ENCODE measurements at places on chromosomes 3 and 15.

- DNase-seq: peak; percentile 61
Measured at GRCh38 chr3:62318752-62319569, 54.4 kb downstream of the FEZF2 start.

DNA sequence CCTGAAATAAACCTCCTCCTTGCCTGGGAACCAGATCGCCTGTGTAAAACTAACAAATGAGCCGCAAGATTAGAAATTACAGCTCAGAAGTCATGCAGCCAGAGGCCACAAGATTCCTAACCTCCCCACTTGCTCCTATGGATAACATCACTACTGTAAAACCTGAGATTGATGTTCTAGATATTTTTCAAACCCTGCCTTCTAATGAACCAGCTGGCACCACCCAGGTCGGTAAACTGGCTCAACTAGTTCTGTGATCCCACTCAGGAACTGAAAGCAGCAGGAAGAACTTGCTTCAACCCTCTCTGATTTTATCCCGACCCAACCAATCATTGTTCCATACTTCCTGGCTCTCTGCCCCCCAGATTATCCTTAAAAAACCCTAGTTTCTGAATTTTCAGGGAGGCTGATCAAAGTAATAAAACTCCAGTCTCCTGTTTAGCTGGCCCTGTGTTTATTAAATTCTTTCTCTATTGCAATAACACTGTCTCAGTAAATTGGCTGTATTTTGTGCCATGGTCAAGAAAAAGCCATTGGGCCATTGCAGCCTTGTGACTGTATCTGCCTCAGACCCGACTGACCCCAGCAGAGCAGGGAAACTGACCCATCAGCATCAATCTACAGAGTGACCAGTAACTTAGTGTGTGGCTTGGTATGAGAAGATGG, 98.9 kb downstream of the RPLP1 start:
- no peak for DNase-seq

DNA sequence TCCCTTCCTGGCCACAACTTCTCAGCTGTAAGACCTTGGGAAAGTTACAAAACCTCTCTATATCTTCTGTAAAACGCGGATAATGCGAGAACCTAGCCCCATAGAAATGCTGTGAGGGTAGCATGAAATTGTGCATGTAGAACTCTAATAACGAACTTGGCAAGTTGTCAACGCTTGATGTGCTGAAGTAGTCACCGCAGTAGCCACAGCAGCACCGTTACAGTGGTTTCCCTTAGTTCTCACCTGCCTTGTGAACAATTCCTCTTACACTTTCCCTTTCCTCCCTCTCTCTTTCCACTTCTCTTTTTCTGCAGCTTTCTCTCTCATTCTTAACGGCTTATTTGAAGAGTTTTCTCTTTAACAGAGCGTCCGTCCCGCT, 447 bp upstream of the SHQ1 start:
- no peak for DNase-seq

- no peak for DNase-seq
Measured at GRCh38 chr3:11661827-11662226, 18.1 kb upstream of the VGLL4 start.

GRCh38 chr3:114496874-114497273, 203.0 kb downstream of the TIGIT start:
- no peak for DNase-seq

GRCh38 chr15:76678766-76679165, 226.4 kb downstream of the SCAPER start:
- DNase-seq: no peak

- DNase-seq: no peak
Measured at GRCh38 chr3:152321955-152322377, 53.2 kb downstream of the MBNL1 start.

DNA sequence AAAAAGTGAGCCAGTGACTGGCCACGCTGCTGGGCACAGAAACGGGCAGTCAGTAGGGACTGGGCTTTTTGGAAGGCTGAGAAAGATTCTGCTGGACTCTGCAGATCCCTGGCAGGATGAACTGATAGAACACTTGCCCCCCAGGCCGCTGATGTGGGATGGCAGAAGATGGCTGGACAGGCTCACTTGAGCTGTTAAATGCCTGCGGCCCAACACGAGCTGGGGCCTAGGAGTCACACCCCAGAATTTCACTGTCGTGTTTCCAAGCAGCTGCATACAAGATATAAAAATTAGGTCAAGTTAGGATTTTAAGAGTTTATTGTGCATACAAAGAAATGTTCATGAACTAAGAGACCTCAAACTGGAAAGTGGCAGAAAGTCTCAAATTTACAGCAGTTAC, 26.9 kb downstream of the GLDN start:
- no peak for DNase-seq

GRCh38 chr3:197501879-197502620, 53.7 kb downstream of the BDH1 start:
- DNase-seq: no peak

DNA sequence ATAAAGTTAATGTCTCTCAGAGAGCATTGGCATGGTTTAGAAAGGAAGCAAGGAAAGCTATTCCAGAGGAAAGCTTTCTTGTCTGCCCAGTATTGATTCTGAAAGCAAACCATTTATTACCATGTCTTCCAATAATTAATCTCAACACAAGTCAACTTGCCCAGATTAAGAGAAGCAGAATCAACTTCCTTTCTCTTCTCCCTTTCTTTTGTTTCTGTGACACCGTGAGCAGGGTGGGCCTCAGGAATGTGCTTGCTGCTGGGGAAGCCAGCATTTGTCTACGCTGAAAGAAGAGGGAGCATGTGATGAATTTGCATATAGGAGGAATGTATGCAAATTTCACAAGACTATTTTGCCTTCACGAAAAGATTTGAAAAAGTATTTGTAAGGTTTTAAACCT, 368.6 kb upstream of the ROPN1 start:
- no peak for DNase-seq

GRCh38 chr3:49263159-49263889, 13.7 kb downstream of the C3orf62 start:
- no peak for DNase-seq

DNA sequence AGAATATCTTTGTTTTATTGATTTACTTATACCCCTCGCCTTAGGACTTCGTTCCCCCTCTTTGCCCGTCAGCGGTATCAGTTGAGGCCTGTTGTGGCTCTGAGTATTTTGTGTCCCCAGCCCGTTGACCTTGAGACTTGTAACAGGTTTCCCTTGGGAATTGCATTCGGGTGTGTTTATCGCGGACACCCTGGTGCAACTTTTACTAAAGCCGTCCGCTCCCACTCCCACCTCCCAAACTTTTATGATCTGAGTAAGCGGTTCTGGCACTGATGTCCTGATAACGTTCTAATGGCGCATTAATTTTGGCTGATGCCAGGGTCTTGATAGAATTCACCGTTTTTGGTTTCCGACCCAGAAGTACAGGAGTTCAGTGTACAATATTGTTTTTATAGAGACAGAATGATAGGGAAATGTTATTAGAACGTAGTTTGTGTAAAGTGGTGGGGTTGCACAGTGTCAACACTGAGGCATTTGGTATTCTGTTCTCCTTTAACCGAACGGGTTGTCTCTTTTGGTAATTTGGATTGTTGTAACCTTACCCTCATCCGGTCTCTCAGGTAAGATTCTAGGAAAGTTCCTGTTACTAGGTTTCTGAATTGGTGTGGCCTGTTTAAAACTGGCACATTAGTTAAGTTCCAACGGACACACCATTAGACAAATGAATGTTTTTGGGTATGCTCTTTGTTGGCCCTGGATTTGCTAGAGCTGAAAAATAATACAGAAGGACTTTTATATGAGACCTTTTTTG, 47.8 kb downstream of the OIP5 start:
- DNase-seq: no peak

DNA sequence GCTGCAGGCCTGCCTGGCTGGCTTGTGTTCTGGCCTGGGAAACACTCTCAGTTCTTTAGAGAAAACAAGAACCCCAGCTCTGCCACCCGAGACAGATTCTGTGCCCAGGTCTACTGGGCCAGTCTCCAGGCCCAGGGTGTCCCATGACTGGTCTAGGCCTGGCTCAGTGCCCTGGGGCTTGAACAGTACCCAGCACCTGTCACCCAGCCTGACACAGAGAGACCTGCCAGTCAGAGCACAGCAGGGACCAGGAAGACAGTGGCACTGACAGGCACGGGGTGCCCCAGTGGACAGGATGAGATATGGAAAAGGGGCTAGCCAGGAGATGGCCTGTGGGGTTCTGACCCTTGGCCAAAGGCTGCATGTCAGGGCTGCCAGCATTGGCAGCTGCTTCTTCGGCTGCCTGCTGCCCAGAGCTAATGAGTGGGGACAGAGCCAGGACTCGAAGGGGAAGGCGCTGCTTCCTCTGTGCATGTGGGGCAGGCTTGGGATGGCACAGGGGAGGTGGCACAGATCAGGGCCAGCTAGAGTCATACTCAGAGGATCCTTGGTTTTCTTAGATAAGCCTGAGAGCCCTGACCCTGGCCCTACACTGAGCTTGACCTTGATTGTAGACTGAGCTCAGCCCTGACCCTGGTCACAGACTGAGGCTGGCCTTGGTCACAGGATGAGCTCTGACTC, 15.1 kb downstream of the CCDC33 start:
- DNase-seq: no peak

- no peak for DNase-seq
Measured at GRCh38 chr15:85609492-85609891, 185.2 kb downstream of the KLHL25 start.

DNA sequence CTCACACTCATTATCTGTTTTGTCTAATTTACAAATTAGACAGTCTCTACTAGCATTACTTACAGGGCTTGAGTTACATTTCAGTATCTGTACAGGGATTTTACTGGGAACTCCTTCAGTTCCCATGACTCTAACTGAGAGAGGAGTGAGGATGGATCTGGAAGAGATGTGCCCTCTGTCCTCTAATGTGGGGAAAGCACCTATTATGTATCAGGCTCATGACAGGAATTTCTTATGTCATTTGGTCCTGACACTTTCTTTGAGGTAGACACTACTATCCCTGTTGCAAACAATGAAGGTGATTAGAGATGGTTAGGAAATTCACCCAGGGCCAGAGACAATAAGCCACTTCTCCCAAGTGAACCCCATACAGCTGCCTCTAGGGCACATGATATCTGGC, 10.9 kb upstream of the NCKIPSD start:
- DNase-seq: no peak

- DNase-seq: no peak
Measured at GRCh38 chr3:105827959-105828358, 40.9 kb downstream of the CBLB start.

GRCh38 chr3:99938270-99938911, 120.7 kb downstream of the CMSS1 start:
- DNase-seq: no peak

- no peak for DNase-seq
Measured at GRCh38 chr3:13022348-13023234, 50.6 kb downstream of the IQSEC1 start.

DNA sequence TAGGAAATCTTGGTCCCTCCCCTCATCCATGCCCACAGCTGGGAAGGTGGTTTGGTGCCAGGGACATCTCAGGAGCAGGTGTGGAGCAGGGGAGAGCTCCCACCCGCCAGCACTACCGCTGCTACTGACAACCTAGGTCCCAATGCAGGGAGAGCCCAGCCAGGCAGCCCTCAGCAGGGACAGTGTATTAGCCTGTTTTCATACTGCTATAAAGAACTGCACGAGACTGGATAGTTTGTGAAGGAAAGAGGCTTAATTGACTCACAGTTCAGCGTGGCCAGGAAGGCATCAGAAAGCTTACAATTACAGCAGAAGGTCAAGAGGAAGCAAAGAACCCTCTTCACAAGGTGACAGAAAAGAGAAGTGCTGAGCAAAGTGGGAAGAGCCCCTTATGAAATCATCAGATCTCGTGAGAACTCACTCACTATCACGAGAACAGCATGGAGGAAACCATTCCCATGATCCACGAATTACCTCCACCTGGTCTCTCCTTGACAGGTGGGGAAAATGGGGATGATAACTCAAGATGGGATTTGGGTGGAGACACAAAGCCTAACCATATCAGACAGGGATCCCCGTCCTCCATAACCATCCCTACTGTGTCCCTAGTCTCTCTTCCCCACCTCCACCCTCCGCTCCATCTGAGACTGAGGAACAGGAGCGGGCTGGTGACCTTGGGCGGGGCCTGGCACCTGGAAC, 218.6 kb downstream of the TBC1D2B start:
- DNase-seq: no peak

DNA sequence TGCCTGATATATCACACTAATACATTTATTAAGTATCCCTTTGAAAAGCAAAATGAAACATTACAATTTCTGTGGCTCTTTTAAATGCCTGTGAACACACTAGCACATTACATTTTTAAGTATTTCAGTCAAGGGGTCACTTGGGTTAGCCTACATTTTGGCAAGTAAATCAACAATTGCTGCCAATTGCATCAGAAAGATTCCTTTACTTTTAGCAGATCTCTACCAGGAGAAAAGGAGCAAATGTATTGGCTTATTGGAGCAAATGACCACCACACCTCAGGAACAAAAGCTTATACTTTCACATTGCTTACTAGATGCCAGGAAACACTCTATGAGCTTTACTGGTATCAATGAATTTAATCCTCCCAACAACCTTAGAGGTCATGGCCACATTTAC, 947.1 kb downstream of the FHIT start:
- DNase-seq: no peak

- DNase-seq: no peak
Measured at GRCh38 chr3:69239063-69239462, 116.7 kb upstream of the LMOD3 start.

GRCh38 chr15:79017953-79018352, 72.6 kb downstream of the RASGRF1 start:
- DNase-seq: no peak

DNA sequence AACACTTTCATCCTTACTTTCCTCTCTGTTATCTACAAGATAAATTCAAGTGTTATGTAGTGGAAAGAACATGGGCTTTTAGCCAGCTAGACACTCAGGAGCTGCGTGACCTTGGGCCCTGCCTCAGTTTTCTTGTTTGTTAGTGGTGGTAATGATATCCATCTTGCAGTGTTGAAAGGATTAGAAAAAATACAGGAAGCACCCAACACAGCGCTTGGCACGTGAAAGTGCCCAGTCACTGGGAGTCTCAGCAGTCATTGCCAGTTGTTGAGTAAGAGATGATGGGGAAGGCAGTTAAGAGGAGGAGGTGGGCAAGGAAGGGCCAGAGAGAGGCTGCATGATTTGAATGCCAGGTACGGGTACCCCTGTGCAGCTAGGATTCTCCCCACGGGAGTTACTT, 5.3 kb downstream of the PDIA5 start:
- no peak for DNase-seq

- DNase-seq: peak; percentile 75
Measured at GRCh38 chr3:64533617-64534317, 154.0 kb downstream of the ADAMTS9 start.

- DNase-seq: no peak
Measured at GRCh38 chr3:40337136-40338108, 27.9 kb downstream of the EIF1B start.

DNA sequence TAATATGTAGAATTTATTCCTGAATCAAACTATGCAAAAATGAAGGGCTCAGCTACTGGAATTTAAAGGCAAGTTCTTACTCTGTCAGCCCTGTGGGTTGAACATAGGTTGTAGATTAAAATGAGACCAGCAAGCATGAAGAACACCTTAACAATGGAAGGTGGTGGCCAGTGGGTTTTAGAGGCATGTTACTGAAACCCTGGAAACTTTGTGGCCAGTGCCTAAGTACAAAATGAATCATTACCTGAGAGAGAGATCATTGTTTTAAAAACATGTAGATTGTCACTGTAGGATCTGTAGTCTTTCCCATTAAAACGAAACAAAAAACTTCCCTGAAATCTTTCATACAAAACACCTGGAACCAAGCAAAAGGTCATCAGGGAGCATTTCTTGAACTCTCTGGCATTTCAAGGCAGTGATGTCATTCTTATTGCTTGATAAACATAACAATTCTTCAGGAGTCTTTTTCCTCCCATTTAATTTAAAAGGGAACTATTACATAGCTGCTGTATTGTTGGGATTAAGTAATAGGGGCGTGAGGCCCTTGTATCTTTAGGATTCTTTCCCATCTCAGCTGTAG, 51.8 kb downstream of the TMEM108 start:
- no peak for DNase-seq
